ENCODE measurements at places on chromosomes 12 and 14.

- no peak for DNase-seq
These were observed 111.0 kb downstream of the BICD1 start for GRCh38 chr12:32217354-32218310.

DNA sequence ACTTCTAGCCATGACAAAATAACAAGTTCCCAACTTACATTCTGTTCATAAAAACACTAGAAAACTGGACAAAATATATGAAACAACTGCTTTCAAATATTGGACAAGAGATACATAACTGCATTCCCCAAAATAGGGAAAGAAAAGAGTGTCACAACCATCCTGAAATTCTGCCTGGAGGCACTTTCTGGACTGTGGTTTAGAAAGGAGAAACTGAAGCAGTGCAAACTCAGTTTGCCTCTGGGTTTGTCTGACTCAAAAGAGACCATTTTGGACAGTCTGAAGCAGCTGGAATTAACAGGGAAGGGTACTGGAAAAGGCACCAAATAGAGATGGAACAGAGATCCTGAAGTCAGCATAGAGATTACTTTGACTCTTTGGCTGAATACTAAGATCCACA, 11.3 kb upstream of the SYT1 start:
- no peak for DNase-seq

- DNase-seq, result no peak
These were observed 3.0 kb upstream of the PIANP start for GRCh38 chr12:6703631-6704030.

DNA sequence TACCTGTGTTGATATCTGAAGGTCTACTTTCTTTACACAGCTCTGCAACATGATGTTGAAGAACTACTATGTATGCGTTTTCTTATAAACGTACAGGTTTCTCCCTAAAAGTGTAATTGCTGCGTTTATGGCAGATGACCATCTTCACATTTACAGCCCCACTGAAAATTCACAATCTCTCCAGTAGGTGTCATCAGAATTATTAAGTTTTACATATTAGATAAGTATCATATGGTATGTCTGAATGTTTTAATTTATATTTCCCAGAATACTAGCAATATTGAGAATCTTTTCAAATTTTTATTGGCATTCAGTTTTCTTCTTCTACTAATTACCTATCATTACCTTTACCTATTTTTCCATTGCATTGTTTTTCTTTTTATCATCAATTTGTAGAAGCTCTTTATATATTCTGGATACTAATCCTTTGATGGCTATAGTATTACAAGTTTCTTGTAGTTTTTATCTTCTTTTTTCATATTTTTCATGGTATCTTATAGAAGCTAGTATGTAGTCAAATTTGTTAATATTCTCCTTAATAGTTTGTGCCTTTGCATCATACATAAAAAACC, 123.5 kb downstream of the CAPZA3 start:
- no peak for DNase-seq

DNA sequence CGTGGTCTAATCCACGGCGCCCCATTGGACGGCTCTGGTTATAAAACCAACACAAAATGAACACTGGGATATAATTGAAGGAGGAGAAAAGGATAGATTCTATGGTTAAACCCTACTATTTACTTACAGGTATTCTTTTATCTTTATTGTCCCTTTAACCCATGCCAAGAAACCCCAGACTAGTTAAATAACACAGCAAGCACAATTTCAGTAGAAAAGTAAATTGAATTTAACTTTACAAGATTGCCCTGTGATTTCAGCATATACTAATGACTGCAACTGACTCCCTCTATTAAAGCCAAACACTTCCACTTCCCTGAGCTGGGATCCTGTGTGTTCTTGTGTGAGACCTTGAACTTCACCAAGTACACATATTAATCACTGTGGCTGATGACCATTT, 45.3 kb downstream of the BCL11B start:
- no peak for DNase-seq

DNA sequence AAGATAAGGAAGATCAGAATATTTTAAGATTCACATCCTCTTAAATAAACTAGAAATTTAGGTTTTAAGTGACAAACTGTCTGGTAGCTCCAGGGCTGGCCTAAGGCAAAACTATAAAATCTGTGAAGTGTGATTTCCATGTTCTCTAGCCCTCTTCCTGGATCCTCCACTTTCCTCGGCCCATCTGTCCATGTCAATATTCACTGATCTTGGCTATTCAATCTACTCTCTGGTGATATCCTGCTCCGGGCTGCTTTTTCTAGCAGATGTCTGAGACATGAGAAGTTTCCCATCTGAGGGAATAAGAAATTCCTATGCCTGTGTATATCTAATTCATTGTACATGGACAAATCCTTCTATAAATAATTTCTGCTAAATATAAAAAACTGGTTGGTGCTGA, 500.4 kb downstream of the GALC start:
- DNase-seq, result no peak
